Activated naive CD8-positive, alpha-beta T cell treated with anti-CD3 and anti-CD28 coated beads, Interleukin-2, amount 10 ng/mL, durations not matched to agents 7 days and 5 days (primary cell): ENCODE measurements at places on chromosomes 12 and 14. TPM values are rescaled to one million over a fixed set of nuclear protein-coding genes. Genes with fewer than 3 reads are reported as not detected.

LTBP2 gene
- 1.1 TPM for total RNA-seq

ANHX gene
- not detected for total RNA-seq

- H3K27me3 ChIP-seq, result peaks cover 72% of the 10 kb centered on the region
- H3K36me3 ChIP-seq, result peaks cover 4% of the 10 kb centered on the region
- peak; percentile 33 for DNase-seq
Observed at GRCh38 chr14:37597914-37598746, 2.7 kb downstream of the TTC6 start.

DNA sequence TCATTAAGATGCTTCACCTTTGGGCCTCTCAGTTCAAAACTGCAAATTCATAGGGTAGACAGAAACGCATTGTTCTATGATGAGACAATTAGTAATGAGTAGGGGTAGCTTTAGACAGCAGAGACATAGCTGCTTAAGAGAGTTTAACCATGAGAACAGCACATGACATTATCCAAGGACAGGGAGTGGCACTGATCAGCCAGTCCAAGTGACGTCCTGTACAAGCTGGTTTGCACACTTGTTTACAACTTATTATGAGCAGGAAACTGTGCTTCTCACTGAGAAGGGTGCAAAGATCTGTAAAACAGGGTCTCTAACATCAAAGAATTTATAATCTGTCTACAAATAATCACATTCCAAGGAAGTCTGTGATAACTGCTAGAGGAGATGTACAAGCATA lies 11.2 kb upstream of the SRSF5 start:
- H3K27me3 ChIP-seq, result no peaks in the 10 kb centered on the region
- no peak for DNase-seq
- peaks cover 7% of the 10 kb centered on the region for H3K4me1 ChIP-seq
- H3K4me3 ChIP-seq, result no peak overlapping the region

GRCh38 chr12:104506676-104507401 lies 50.1 kb downstream of the CHST11 start:
- DNase-seq, result no peak
- H3K4me3 ChIP-seq, result no peak overlapping the region
- H3K27me3 ChIP-seq, result no peaks in the 10 kb centered on the region

DNA sequence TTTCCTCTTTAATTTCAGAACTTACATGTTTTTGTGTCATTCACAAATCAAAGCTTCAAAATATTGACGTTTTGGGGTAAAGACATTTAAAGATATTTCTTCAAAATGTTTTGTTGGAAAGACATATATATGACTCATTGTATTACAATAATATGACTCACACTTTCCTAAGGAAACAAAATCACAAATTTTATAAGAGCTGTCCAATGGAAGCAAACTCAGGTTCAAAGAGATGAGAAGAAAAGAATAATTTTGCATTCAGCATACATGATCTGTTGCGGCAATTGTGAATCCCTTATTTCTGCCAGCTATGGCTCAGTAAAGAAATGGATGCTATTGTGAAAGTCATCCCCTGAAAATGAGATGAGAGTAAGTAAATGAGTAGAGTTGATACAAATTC lies 82.7 kb downstream of the GRIP1 start:
- H3K4me3 ChIP-seq, result no peak overlapping the region
- H3K36me3 ChIP-seq, result no peaks in the 10 kb centered on the region
- DNase-seq, result no peak
- H3K27me3 ChIP-seq, result peaks cover 5% of the 10 kb centered on the region
- H3K4me1 ChIP-seq, result no peaks in the 10 kb centered on the region
- no peak overlapping the region for H3K27ac ChIP-seq

GRCh38 chr14:59363531-59364226 lies 101.5 kb downstream of the GPR135 start:
- no peak overlapping the region for H3K4me3 ChIP-seq
- peaks cover 38% of the 10 kb centered on the region for H3K36me3 ChIP-seq
- no peak for DNase-seq
- H3K27me3 ChIP-seq, result no peaks in the 10 kb centered on the region

DNA sequence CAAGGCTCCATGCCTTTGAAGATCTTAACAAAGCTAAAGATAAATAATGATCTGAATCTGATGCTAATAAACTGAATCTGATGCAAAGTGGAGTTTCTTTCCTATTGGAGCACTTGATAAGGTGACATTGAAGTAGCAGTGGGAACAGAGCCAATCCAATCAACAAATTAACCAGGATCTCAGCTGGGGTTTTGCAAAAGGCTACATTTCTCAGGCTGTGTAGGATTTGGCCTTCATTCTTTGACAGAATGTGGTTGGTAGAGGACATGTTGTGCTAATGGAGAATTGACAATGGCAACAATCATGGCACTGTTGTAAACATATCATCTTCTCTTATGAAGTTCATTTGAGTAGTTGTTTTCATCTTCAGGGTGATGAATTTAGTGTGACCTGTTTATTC lies 164.9 kb downstream of the CCDC91 start:
- no peaks in the 10 kb centered on the region for H3K27me3 ChIP-seq
- peaks cover 2% of the 10 kb centered on the region for H3K4me1 ChIP-seq
- H3K36me3 ChIP-seq, result peaks cover 27% of the 10 kb centered on the region
- no peak overlapping the region for H3K27ac ChIP-seq
- DNase-seq, result no peak
- H3K4me3 ChIP-seq, result no peak overlapping the region

DNA sequence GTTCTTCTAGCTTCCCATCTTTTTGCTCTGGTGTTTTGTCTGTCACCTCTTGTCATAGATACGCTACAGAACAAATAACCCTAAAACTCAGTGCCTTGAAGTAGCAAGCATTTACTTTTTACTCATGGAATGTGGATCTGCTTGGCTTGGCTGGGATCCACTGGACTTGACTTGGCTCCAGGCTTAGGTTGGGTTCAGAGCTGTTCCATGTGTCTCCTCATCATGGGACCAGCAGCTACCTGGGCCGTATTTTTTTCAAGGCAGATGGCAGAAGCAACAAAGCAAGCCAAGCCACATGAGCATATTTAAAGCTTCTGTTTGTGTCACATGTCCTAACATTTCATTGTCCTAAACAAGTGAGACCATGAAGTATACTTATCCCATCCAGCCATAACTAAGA lies 48.7 kb upstream of the ATF1 start:
- no peaks in the 10 kb centered on the region for H3K4me1 ChIP-seq
- no peaks in the 10 kb centered on the region for H3K27me3 ChIP-seq

GRCh38 chr12:25992026-25992782 lies 33.7 kb downstream of the RASSF8 start:
- H3K27me3 ChIP-seq, result peaks cover 19% of the 10 kb centered on the region
- DNase-seq, result no peak
- H3K4me3 ChIP-seq, result no peak overlapping the region
- H3K27ac ChIP-seq, result no peak overlapping the region
- no peaks in the 10 kb centered on the region for H3K4me1 ChIP-seq

FRMD6 gene
- 2.5 TPM for total RNA-seq

SYT1 gene
- total RNA-seq, result not detected

DNA sequence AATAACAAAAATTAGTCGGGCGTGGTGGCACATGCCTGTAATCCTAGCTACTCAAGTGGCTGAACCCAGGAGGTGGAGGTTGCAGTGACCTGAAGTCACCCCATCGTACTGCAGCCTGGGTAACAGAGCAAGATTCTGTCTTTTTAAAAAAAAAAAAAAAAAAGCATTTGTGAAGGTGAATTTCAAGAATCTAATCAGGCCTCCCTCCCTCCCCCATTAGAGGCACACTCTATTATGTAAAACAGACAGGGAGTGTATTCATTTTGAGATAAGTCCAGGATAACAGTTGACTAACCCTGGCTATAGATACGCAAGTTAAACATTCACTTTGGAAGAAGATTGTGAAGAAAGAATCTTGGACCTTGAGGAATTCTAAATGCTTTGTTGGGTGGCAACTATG lies 2.9 kb downstream of the RESF1 start:
- DNase-seq, result no peak
- H3K4me1 ChIP-seq, result peaks cover 64% of the 10 kb centered on the region
- H3K27me3 ChIP-seq, result no peaks in the 10 kb centered on the region
- peaks cover 61% of the 10 kb centered on the region for H3K36me3 ChIP-seq
- peak overlapping the region; percentile 94 for H3K27ac ChIP-seq

HCAR3 gene
- not detected for total RNA-seq

DNA sequence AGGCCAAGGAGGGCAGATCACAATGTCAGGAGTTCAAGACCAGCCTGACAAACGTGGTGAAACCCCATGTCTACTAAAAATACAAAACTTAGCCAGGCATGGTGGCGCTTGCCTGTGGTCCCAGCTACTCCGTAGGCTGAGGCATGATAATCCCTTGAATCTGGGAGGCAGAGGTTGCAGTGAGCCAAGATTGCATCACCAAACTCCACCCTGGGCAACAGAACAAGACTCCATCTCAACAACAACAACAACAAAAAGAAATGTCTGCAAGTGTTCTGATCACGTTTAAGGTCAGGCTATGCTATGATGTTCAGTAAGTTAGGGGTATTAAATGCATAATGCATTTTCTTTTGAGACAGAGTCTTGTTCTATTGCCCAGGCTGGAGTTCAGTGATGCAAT lies 6.7 kb upstream of the PLD4 start:
- DNase-seq, result no peak
- H3K27me3 ChIP-seq, result peaks cover 37% of the 10 kb centered on the region
- no peak overlapping the region for H3K4me3 ChIP-seq
- H3K4me1 ChIP-seq, result no peaks in the 10 kb centered on the region
- no peaks in the 10 kb centered on the region for H3K36me3 ChIP-seq

CD163 gene
- 4.4 TPM for total RNA-seq

SLC22A17 gene
- 4.8 TPM for total RNA-seq

GRCh38 chr14:57747036-57747435 lies 118.9 kb downstream of the SLC35F4 start:
- no peaks in the 10 kb centered on the region for H3K36me3 ChIP-seq
- H3K27me3 ChIP-seq, result no peaks in the 10 kb centered on the region
- H3K4me1 ChIP-seq, result no peaks in the 10 kb centered on the region
- no peak overlapping the region for H3K4me3 ChIP-seq
- DNase-seq, result no peak

DNA sequence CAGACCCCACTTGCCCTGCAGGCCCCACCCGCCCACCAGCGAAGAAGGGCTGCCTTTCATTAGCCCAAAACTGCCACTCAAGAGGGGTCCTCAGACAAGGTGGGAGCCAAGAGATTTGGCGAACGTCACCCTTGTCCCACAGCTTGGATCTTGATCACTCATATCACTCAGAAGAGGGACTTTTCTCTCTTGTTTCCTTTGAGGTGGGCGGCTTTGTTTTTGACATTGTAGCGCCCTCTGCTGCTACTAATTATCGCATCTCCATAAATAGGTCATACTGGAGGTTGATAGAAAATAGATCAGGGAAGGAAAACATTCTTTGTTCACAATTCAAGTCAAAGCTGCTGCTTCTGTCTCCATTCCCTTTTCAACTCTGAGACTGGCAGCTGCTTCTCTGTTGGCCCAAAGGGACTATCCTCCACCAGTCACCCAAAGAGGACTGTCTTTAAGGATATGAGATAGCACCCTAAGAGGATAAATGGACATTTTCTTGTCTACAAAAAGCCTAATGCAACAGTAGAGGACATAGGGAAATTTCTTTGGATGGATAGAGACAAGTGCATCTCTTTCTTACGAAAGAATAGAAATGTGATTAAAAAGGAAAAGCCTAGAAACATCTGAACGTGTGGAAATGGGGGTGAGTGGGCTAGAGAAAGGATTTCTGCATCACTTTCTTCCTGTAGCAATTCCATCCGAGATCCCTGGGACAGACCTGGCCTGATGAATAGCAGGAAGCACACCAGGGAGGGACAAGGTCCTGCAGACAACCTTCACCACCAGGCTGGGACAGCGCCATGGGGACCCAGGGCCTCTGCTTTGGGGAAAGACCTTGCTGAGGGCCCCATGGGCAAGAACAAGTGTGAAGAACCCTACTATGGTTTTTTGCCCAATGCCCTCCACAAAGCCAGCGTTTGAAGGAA lies 115.8 kb downstream of the DAD1 start:
- no peak for DNase-seq
- H3K4me1 ChIP-seq, result no peaks in the 10 kb centered on the region
- H3K36me3 ChIP-seq, result no peaks in the 10 kb centered on the region
- no peaks in the 10 kb centered on the region for H3K27me3 ChIP-seq
- H3K27ac ChIP-seq, result no peak overlapping the region

TPH2 gene
- total RNA-seq, result not detected

- H3K4me3 ChIP-seq, result no peak overlapping the region
- peaks cover 10% of the 10 kb centered on the region for H3K27me3 ChIP-seq
- no peak for DNase-seq
- no peak overlapping the region for H3K27ac ChIP-seq
- H3K36me3 ChIP-seq, result no peaks in the 10 kb centered on the region
Observed at GRCh38 chr12:3371018-3371417, 120.0 kb upstream of the PRMT8 start.

DNA sequence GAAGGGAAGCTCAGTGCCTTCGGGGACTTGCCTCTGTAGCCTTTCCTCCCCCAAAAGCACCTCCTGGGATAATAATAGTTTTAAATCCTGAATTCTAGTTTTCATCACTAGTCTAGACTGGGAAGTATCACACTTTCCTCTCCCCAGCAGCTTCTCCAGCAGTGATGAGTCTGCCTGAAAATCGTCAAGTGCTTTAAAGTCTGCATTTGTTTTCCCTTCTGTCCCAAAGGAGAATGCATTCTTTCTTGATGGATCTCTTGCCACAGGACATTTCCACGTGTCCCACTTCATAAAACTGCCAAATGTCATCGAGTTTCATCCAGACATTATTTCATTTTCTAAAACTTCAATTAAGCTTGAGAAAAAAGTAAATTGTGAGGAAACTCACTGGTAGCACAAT lies 15.0 kb downstream of the CSRP2 start:
- no peak overlapping the region for H3K4me3 ChIP-seq
- no peak overlapping the region for H3K27ac ChIP-seq
- DNase-seq, result no peak
- no peaks in the 10 kb centered on the region for H3K4me1 ChIP-seq

DNA sequence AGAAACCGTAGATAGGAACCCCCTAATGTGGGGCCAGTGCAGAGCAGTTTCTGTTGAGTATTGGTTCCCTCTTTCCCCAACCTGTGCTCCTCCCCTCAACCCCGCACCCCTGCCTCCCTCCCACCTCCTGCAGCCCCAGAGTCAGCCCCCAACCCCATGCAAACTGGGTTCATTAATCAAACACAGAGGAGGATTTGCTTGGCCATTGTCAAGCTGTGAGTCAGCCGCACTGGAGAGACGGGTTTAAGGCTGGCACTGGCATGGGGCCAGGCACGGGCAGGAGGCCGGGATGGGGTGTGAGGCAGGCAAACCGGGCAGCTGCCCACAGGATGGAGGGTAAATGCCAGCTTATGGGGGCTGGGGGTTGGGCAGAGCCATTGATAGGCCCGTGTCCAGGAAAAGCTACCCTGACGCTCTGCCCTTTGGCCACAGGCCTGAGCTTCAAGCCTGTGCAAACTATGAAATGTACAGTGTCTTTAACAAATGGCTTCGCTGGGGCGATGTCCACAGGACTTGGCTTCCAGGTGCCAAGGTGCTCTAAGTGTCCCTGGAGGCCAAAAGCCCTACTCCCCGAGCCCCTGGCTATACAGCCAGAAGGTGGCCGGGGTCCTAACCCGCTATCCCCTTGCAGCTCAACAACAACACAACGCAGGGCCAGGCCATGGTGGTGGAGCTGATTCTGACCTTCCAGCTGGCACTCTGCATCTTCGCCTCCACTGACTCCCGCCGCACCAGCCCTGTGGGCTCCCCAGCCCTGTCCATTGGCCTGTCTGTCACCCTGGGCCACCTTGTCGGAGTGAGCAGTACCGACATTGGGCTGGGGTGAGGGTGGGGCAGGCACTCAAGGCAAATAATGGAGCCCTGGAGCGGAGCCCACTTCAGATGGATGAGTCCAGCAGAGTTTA lies 1.4 kb downstream of the AQP5 start:
- H3K4me1 ChIP-seq, result peaks cover 8% of the 10 kb centered on the region
- H3K36me3 ChIP-seq, result no peaks in the 10 kb centered on the region
- peaks cover 65% of the 10 kb centered on the region for H3K27me3 ChIP-seq
- H3K27ac ChIP-seq, result no peak overlapping the region
- no peak for DNase-seq
- no peak overlapping the region for H3K4me3 ChIP-seq

- DNase-seq, result no peak
- H3K27me3 ChIP-seq, result peaks cover 8% of the 10 kb centered on the region
- H3K27ac ChIP-seq, result no peak overlapping the region
- no peaks in the 10 kb centered on the region for H3K36me3 ChIP-seq
Observed at GRCh38 chr14:72855913-72856312, 38.0 kb downstream of the DPF3 start.
